ENCODE measurements at places on chromosomes 1 and 21.

DNA sequence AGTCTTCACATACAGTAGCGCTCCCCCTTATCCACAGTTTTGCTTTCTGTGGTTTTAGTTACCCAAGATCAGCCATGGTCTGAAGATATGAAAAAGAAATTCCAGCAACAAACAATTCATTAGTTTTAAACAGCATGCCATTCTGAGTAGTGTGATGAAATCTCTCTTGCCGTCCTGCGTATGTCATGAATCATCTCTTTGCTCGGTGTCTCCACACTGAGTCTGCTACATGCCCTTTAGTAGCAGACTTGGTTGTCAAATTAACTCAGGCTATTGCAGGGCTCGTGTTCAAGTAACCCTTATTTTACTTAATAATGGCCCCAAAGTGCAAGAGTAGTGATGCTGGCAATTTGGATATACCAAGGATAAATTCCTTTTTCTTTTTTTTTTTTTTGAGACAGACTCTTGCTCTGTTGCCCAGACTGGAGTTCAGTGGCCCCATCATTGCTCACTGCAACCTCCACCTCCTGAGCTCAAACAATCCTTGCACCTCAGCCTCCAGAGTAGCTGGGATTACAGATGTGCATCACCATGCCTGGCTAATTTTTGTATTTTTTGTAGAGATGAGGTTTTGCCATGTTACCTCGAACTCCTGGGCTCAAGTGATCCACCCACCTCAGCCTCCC, 22.6 kb downstream of the PHACTR4 start:
- DNase-seq: no peak

DNA sequence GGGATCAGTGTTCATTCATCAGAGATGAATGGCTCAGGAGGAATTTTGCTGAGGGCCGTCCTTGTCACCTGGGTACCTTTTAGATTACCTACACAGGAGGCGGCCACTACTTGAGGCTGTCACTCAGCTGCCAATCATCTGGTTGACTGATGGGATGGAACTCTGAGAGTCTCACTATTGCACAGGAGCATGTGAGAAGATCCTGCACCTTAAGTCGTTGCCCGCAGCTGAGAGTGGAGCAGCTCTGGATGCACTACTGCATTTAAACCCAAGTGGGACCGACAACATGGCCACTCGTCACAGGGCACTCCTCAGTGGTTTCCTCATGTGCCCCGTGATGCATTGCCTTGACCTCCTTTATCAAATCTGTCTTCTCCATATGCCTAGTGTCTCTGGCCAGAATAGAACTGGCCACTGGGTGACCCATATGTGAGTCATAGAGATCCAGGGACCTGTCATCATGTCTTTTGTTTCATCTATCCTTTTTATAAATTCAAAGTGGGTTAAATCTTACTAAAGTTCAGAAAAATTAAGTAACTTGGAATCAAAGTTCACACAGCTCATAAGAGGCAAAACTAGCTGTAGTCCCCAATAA, 165.5 kb downstream of the ZSCAN20 start:
- DNase-seq: no peak

DNA sequence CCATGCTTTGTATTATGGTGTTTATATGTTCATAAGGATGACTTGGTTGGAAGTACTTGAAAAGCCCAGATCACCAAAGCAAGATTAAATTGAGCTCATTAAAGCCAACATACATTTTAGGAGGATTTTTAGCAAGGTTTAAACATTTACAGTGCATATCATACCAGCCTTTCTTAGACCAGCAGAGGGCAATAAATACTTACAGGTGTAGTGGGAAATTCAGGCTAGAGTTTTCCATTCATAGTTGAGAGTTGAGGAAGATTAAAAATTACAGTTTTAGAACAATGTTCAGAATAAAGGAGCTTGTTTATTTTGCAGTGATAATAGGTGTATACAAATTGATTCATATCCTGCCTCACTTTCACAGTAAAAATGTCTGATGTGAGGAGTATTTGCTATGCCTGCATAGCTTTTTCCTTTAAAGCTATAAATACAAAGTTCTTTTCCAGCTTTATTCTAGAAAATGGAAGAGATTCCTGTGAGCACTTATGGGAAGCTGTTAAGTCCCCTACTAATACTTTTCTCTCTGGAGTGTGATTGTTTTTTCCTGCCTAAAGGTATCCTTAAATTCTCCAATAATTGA, 35.3 kb downstream of the DTL start:
- no peak for DNase-seq

DNA sequence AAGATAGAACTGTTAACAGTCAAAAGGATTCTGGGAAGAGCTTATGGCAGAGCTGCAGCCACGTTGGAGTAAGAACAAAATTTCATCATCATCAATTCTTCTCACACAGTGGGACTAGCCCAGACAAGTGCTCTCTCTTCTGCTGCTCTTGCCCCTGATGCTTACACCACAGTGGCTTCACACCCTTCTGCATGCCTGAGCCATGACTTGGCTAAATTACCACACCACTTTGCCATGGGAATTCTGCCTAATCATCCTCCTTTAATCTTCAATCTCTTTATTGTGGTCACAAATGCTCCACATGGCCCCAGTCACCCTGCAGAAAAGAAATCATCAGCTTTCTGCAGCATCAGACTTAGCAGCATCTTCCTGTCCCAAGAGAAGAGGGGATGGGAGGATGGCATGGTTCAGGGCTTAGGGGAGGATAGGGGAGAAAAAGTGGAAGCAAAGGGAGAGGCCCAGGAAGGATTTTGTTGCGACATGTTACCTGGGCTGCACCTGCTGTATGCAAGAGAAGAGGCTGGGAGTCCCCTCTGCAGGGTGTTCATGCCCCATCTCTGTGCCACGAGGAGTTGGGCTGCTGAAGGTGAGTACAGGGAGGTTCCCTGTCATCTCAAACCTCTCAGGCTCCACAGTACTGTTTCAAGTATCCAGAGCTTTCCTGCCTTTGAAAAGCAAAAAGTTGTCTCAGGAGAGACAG, 9.0 kb upstream of the RPTN start:
- DNase-seq: no peak

GRCh38 chr1:9289090-9289534, 3.6 kb upstream of the SPSB1 start:
- peak; percentile 83 for DNase-seq

DNA sequence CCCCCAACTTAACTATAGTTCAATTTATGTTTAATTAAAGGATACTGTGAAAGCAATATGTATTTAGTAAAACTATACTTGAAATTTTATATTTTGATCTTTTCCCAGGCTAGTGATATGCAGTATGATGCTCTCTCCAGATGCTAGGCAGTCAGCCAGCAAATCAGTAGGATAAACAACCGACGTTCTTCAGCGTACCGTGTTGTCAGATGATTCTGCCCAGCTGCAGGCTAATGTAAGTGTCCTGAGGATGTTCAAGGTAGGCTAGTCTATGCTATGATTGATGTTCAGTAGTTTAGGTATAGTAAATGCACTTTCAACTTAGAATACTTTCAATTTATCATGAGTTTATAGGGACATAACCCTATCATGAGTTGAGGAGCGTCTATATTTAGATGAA, 762.6 kb downstream of the MRPL39 start:
- DNase-seq: no peak

DNA sequence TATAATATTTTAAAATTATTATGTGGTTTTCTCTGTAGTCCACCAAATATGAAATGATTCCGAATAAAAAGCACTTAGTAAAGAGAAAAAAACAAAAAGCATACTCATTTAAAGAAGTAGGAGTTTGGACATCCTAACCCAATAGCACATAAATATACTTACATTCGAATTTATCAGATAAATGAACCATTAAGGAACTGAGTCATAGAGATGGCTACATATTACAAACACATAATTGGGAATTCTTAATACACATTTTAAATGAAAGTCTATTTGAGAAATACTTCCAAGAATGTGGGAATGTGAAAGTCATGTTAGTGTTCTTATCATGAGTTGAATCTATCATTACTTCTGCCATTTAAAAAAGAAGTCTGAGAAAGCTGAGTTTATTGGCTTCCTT, 75.0 kb downstream of the USP24 start:
- DNase-seq: no peak

- peak; percentile 58 for DNase-seq
Measured at GRCh38 chr1:156936721-156937220, 16.3 kb downstream of the LRRC71 start.

Data from aorta (tissue), 5 donors.